ENCODE measurements at places on chromosomes 2 and 18. TPM values are rescaled to one million over a fixed set of nuclear protein-coding genes. Genes with fewer than 3 reads are reported as not detected.

DNA sequence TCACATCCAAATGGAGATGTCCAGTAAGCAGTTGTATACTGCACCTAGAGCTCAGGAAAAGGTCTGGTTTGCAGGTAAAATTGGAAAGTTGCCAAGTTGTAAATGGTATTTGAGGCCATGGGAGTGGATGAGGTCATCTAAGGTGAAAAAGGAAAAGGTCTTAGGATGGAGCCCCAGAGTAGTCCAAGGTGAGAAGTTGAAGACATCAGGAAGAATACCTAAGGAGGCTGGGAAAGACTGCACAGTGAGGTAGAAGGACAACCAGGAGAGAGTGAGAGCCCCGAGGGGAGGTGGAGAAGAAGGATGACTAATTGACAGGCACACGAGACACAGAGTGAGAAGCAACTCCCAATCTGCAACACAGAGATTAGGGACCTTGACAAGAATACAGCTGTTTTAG, 10.7 kb downstream of the DPP4 start:
- H3K27ac ChIP-seq = peak overlapping the region; percentile 80
- no peak for DNase-seq
- no peaks in the 10 kb centered on the region for H3K27me3 ChIP-seq

The ZNF521 gene
- not detected for total RNA-seq

DNA sequence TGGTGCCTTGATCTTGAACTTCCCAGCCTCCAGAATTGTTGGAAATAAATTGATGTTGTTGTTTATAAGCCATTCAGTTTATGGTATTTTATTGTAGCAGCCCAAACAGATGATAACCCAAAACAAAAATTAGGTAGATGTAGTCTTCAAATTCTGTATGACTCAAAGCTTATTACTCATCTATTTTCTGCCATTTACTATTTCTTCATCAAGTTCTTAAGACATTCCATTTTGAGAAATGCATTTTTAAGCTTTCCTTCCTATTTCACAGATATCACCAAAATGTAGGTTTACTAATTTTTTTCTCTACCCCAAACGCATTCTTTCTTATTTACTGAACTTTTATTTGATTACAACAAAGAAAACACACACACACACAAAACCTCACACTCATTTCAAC, 148.2 kb downstream of the RND3 start:
- no peaks in the 10 kb centered on the region for H3K27me3 ChIP-seq
- H3K27ac ChIP-seq = no peak overlapping the region
- no peaks in the 10 kb centered on the region for H3K36me3 ChIP-seq
- DNase-seq = no peak

The OTOS gene
- total RNA-seq = not detected

- no peak overlapping the region for H3K4me3 ChIP-seq
- no peak overlapping the region for H3K27ac ChIP-seq
- peaks cover 20% of the 10 kb centered on the region for H3K4me1 ChIP-seq
- H3K36me3 ChIP-seq = no peaks in the 10 kb centered on the region
- no peaks in the 10 kb centered on the region for H3K27me3 ChIP-seq
Measured at GRCh38 chr2:136022396-136023146, 37.1 kb upstream of the DARS1 start.

DNA sequence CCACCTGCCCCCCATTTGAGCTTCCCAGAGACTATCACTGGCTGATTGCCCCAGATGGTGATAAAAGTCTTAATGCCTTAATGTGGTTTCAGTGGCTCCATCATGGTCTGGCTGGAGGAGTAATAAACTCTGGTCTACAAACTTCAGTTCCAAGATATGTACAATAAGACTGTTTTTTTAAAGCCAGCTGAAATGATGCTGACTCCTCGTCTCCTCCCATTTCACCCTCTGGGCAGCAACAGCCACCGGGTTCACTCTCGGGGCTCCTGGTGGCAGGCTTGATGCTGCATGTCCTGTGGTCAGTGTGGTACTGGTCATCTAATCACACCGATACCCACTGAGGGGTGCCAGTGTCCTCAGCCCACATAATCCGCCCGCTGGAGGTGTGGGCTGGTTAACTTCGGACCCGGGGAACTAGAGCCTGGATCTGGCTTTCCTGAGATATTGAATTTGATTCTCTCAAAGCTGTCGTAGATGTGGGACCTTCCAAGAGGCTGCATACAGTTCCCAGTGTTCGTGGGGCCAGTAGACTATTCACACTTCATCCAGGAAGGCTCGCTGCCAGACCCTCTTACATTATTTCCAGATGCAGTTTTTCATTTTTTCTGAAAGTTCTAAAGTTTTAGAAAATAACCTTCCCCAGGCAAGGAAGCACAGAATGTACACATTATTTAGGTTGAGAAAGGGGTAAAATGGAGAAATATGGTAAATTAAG, 95.3 kb downstream of the GALR1 start:
- H3K4me3 ChIP-seq = no peak overlapping the region
- no peak overlapping the region for H3K27ac ChIP-seq
- H3K27me3 ChIP-seq = peaks cover 12% of the 10 kb centered on the region
- H3K4me1 ChIP-seq = no peaks in the 10 kb centered on the region

DNA sequence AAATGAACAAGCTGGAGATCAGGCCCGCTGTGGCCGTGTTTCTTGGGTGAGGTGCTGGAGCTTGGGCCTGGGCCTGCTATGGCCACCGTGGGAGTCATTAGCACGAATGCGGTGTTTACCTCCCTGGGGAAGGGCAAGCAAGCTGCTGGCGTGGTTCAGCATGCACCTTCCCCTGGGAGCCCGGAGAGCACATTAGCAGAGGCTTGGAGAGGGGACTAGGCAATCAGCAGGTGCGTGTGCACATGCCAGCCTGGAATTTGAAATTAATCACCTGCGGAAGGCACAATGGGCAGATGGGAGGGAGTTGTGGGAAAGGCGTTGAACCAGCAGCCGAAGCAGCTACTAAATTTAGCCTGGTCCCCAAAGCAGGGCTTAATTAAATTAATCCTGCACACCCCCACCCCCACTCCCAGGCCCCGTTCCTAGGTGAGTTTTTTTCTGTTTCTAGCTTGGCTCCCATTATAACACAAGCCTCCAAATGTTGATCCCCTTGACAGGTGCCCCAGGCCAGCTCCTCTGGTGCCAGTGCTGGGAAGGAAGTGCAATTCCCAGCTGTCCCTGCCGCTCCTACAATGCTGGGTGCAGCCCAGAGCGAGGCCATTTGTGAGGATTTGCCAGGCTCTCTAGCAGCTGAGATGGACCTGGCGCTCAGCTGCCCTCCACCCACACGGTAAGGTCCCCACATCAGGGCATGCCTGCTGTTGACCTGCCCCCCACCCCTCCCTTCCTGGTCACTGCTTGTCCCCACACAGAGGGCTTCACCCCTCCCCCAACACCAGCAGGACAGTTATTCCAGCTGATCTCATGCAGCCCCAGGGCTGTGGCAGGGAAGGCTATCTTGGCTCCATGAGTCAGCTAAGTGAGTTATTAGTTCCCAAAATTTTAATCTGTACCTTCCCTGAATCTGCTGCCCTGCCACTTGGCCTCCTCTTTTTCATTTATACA, 115.0 kb downstream of the ZBTB7C start:
- no peaks in the 10 kb centered on the region for H3K4me1 ChIP-seq
- no peaks in the 10 kb centered on the region for H3K36me3 ChIP-seq
- H3K27ac ChIP-seq = no peak overlapping the region
- peak; percentile 5 for DNase-seq
- H3K27me3 ChIP-seq = peaks cover under 1% of the 10 kb centered on the region
- H3K4me3 ChIP-seq = no peak overlapping the region

- no peaks in the 10 kb centered on the region for H3K27me3 ChIP-seq
- H3K4me3 ChIP-seq = no peak overlapping the region
- no peaks in the 10 kb centered on the region for H3K4me1 ChIP-seq
Measured at GRCh38 chr2:129719335-129719734, 260.1 kb upstream of the RAB6C start.

DNA sequence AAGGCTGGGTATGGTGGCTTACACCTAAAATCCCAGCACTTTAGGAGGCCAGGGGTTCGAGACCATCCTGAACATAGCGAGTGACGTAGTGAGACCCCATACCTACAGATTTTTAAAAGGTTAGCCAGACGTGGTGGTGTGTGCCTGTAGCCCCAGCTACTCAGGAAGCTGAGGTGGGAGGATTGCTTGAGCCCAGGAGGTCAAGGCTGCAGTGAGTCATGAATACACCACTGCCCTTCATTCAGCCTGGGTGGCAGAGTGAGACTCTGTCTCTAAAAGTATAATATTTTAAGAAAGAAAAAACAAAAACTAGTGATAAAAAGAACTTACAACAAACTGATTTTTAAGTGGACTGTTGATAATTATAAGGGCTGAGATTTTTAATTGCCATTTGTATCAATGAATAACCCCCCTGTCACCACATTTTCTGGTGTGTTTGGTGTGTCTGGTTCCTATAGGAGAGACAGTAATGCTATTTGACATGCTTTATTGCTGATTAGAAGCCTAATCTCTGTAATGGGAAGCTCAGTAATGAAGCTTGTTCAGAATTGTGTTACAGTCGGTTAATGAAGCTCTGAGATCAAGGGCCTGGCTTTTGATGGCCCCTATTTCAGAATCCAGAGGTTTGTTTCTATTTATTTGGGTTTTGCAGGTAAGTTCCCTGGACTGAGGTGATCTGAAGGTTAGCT, 147.0 kb downstream of the NEDD4L start:
- no peak overlapping the region for H3K27ac ChIP-seq
- peaks cover 20% of the 10 kb centered on the region for H3K27me3 ChIP-seq
- peaks cover 3% of the 10 kb centered on the region for H3K4me1 ChIP-seq

The HOXD9 gene
- not detected for total RNA-seq

The CCDC148 gene
- 0.16 TPM for total RNA-seq

DNA sequence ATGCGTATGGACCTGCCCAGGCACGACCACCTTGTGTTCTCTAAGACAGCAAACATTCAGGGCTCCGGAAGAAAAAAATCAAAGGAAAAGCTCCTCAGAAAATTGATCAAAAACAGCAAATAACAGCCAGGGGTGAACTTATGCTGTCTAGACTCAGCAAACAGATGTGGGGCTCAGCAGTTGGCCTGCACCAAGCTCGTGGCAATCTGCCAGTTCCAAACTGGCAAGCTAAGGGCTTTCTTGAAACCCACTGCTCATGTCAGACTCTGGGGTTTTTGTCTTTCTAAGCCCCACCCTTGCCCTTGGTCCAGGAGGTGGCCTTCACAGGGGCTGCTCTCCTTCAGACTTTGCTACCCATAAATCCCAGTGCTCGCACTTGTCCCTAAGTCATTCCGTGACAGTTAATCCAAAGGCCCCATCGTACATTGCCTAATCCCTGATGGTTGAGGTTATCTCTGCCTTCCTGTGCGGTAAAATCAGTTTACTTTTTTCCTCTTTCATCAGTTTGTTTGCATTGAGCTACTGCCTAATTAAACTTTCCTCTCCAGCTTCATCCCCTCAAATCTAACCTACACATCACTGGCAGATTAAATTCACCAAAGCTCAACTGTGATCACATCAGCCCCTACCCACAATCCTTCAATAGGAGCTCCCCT, 408.0 kb downstream of the LRATD1 start:
- no peak overlapping the region for H3K4me3 ChIP-seq
- H3K27me3 ChIP-seq = peaks cover 4% of the 10 kb centered on the region
- no peak for DNase-seq
- no peak overlapping the region for H3K27ac ChIP-seq
- no peaks in the 10 kb centered on the region for H3K36me3 ChIP-seq

- DNase-seq = no peak
- H3K27ac ChIP-seq = no peak overlapping the region
- H3K4me3 ChIP-seq = no peak overlapping the region
- H3K4me1 ChIP-seq = no peaks in the 10 kb centered on the region
- H3K36me3 ChIP-seq = no peaks in the 10 kb centered on the region
- no peaks in the 10 kb centered on the region for H3K27me3 ChIP-seq
Measured at GRCh38 chr2:103887625-103888024, 966.3 kb upstream of the POU3F3 start.

GRCh38 chr2:168890006-168890782, at the start of gene SPC25:
Gene SPC25 (minus strand): TSS chr2:168890430. CDS start chr2:168889519, 911 bp downstream.
- peak within 1 kb of the TSS; percentile 93 for H3K4me3 ChIP-seq
- H3K27ac ChIP-seq = peak within 1 kb of the TSS; percentile 96
- peaks cover 25% of the 10 kb centered on the region for H3K27me3 ChIP-seq

The CHRND gene
- not detected for total RNA-seq

- DNase-seq = no peak
- peaks cover 24% of the 10 kb centered on the region for H3K4me1 ChIP-seq
- H3K36me3 ChIP-seq = peaks cover 8% of the 10 kb centered on the region
- no peaks in the 10 kb centered on the region for H3K27me3 ChIP-seq
- no peak overlapping the region for H3K27ac ChIP-seq
- no peak overlapping the region for H3K4me3 ChIP-seq
Measured at GRCh38 chr2:943821-944220, 6.8 kb upstream of the SNTG2 start.

The B3GNT7 gene
- 0.34 TPM for total RNA-seq

DNA sequence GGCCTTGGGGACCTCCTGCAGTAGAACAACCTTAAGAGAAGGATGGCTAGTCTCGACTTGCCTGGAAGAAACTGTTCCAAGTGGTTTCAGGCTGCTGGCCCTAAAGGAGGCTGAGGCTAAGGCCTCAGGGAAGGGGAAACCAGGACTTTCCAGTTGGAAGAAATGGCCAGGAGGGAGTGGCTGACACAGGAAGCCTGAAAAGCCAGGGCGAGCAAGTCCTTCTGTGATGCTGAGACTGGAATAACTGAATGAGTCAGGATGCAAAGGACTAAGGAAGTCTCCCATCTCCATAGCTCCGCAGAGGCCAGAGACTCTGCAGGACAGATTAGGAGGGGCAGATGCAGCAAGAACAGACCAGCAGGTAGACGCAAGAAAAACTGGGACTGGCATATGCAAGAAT, 7.4 kb downstream of the HTRA2 start:
- no peak for DNase-seq
- peaks cover 10% of the 10 kb centered on the region for H3K36me3 ChIP-seq
- no peak overlapping the region for H3K4me3 ChIP-seq
- H3K4me1 ChIP-seq = peaks cover 26% of the 10 kb centered on the region

- no peaks in the 10 kb centered on the region for H3K4me1 ChIP-seq
- no peak overlapping the region for H3K4me3 ChIP-seq
- H3K27me3 ChIP-seq = no peaks in the 10 kb centered on the region
- no peaks in the 10 kb centered on the region for H3K36me3 ChIP-seq
- no peak overlapping the region for H3K27ac ChIP-seq
- DNase-seq = peak; percentile 29
Measured at GRCh38 chr2:166539340-166540162, 45.5 kb upstream of the SCN7A start.

GRCh38 chr2:176161825-176162626, 4.9 kb downstream of the HOXD3 start:
- peaks cover 11% of the 10 kb centered on the region for H3K36me3 ChIP-seq
- DNase-seq = no peak
- no peak overlapping the region for H3K27ac ChIP-seq
- peaks cover 13% of the 10 kb centered on the region for H3K4me1 ChIP-seq
- no peak overlapping the region for H3K4me3 ChIP-seq
